ENCODE measurements at places on chromosomes 2 and 18.
A peak's percentile ranks its signal among the peaks of the same experiment; 100 is the strongest.

GRCh38 chr2:88096708-88097107 lies 29.1 kb downstream of the SMYD1 start:
- DNase-seq: no peak

DNA sequence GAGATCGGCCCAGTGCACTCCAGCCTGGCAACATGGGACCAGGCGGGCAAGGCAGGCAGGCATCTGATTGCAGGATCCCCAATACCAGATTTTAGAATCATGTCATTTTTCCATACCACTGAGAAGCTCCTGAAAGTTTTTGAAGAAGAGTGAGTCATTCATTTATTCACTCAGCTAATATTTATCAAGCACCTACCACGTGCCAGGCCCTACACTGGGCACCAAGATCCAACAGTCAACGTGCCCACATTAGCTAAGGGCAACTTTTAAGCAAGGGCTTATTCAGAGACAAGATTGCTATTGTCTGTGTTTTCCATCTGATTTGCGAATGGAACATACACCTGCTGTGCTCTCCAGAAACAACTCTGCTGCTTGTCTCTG lies 126.8 kb upstream of the LGALSL start:
- DNase-seq: no peak

DNA sequence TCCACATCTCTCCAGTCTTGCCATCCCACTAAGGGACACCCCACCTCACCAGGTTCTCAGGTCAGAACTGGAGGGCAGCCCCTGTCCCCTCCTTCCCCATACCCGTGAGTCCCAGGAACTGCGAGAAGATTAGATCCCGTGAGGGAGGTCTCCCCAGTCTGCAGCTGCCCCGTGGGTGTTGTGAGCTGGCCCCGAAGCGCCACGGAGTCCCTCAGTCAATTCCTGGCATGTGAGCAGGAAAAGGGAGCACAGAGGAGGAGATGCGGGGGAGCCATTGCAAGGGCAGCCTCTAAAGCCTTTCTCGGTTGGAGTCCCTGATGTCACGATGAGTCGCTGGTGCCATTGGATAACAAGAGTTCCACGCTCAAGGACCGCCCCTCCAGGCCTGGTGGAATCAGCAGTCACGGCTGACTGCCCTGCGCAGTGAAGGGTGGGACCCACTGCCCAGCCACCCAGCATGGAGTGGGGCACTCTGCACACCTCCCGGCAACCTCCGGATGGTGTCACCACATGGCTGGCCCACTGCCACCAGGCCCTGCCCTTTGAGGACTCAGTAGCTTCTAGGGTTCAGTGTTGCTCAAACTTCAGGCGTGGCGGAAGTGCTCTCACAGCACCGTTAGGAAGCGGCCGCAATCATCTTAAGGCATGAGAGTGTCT lies 434.9 kb upstream of the MYT1L start:
- DNase-seq: no peak

GRCh38 chr2:236257575-236257974 lies 6.6 kb downstream of the ASB18 start:
- no peak for DNase-seq

GRCh38 chr18:74878267-74878666 lies 280.6 kb downstream of the ZNF407 start:
- DNase-seq: no peak

DNA sequence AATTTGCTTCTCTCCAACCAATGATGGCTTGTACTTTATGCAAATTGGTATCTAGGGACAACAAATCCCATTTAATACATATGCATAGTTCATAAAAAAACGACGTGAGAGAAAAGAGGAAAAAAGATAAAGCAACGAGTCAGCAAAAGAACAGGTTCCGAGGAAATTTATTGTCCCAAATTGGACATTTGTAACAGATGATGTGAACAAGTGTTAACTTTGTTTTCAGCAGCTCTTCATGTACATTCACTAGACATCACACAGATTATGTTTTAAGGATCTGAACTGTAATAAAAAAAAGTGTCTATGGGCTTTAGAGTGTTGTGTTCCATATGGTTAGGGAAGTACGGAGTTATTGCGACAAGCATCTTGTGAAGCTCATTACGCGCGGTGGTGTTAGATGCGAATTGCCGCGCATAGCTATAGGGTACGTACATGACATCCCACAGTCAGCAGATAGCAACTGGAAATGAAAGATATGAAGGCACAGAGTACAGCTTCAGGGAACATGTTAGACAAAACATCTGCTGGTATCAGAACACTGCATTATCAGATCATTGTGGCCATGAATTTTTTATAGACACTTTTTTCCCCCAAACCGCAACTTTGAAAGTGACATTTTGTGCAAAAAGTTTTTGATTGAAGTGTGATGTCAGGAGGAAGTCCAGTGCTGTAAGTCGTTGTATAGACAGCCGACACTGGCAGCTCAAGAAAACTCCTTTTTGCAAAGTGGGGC lies 1073.1 kb upstream of the FANCL start:
- no peak for DNase-seq

- DNase-seq: no peak
These were observed 152.4 kb downstream of the MGAT5 start for GRCh38 chr2:134406311-134406710.

DNA sequence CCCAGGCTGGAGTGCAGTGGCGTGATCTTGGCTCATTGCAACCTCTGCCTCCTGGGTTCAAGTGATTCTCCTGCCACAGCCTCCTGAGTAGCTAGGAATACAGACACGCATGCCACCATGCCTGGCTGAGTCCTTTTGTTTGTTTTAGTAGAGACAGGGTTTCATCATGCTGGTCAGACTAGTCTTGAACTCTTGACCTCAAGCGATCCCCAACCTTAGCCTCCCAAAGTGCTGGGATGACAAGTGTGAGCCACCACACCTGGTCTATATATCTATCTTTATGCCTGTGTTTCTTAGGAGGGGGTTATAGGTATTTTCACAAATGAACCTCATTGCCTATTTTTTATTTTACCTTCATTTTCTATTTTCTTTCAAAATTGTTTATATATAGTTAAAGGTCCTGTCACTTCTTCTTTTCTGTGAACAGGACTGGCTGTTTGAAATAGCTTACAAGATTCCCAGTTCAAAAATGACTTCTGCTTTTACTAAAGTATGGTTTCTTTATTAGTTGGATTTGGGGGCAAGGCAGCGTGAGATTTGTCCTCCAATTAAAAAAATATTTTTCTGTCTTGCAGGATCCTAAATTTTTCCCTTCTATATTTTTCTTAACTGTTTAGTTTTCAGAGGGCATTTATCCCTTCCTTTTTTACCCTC lies 16.4 kb upstream of the MARCHF7 start:
- no peak for DNase-seq

DNA sequence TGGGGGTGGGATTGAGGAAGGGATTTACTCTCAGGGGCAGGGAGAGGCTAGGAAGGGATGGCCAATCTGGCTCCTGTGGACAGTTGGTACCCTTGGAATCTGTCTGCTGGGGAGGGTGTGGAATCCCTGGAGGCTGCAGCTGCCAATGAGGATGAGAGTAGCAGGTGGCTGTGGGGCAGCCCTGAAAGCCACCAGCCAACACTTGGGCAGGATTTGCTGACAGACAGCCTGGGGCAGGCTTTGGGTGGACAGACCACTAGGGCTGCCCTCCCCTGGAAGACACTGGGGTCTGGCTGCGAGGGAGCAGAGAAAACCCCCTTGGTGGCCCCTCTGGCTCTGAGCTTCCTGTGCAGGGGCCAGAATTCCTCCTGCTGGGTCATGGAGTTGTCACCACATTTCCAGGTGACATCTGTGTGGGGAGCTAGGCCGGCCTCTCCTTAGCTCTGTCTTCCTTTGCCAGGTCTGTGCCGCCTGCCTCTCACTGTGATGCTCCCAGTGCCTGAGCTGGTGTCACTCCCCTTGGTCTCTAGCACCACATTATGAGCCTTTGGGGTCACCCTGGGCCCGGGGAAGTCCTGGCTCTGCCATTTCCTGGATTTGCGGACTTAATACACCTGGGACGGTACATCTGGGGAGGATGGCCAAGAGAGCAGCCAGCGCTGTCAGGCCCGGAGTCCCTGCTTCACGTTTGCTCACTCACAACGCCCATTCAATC lies 13.4 kb upstream of the ARHGEF4 start:
- peak; percentile 43 for DNase-seq

DNA sequence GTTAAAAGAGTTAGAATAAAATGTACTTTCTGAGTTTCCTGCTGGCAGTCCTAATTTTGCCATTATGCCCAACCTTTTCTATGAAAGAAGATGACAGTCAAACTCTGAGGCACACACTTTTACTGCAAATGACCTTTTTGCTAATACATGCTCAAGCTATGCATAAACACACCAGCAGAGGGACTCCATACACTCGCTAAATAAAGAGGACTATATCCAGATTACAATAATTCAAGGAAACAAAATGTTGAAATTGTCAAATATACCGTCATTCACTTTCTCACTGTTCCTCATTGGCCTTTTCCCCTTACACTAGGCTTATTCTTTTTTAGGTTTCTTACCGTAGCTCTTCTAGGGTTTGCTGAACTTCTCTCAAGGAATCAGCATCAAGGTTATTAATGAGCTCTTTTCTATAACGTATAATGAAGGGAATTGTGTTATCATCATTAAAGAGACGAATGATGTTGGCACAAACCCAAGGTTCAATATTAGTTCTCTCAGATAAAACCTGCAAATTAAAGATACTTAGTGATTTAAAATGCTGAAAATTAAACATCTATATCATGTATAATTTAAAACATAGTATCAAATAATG lies 25.7 kb downstream of the SRBD1 start:
- DNase-seq: no peak

DNA sequence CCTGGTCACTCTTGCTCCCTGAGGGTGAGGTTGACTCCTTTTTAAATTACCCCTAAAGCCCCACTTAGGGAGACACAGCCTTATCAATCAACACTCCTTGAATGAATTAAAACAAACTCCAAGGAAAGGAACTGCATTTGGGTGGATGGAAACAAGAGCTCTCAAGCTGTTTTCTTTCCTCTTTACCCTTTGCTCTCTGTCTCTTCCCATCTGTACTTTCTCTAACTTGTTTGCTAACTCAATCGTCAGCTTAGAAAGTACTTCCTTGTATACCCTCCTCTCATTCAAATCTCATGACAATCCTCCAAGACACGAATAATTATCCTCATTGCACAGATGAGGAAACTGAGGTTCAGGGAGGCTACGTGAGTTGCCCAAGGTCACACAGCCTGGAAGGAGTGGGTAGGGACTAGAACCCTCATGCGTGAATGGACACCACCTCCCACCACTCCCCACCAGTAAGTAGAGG lies 32.7 kb downstream of the ZFP36L2 start:
- no peak for DNase-seq

DNA sequence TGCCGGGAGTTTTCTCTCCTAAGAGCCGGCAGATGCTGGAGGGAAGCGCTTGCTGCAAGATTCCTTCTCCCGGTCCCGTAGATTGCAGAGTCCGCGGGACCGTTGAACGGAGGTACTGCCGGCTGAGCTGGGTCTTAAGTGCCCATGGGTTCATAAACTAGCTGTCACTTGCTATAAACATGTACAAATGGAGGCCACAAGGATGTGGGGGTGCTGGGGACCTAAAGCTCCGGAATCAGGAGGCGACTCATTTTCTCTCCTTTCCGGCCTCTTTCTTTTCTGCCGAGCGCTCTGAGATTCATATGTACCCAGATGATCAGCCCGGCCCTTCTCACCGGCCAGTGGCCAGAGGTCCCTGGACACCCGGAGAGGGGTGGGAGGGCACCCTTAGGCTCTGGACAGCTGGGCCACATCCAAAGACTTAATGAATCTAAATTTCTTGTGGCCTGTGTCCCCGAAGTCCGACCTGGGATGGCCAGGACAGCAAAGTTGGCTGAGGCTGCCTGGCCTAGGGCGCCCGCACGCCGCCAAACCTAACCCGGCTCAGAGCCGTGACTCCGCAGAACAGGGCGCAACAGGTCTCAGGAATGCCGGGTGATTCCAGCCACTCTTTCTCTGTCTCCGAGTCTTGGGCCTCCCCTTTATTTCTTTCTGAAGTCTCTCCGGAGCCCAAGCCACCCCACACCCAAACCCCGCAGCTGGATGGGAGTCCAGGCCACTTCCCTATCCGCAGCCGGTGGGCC lies 2.4 kb upstream of the PAX3 start:
- peak; percentile 74 for DNase-seq

DNA sequence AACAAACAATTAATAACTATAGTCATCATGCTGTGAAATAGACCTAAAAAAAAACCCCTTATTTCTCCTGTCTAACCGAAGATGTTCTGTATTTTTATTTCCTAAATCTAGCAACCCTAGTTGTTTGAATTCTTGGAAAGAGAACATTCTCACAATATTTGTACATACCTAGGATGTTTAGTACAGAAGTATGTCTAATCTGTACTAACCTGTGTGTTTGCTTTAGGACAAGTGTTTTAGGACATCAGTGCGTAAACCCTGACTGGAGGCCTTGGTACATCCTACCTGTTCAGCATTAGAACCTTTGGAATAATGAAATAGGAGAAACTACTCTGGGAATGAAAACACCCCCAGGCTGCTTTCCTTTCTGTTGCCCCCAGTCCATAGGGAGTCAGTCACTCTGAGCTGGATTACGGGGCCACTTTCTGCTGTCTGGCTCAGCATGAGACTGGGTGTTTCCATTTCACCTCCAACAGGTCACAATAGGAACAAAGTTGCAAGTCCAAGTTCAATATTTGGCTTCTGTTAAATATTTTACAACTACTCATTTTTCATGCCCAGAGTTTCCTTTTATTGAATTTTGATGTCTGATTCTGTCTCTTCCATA lies 114.7 kb downstream of the MTX2 start:
- no peak for DNase-seq

GRCh38 chr2:187057466-187057865 lies 208.5 kb upstream of the ZSWIM2 start:
- no peak for DNase-seq

DNA sequence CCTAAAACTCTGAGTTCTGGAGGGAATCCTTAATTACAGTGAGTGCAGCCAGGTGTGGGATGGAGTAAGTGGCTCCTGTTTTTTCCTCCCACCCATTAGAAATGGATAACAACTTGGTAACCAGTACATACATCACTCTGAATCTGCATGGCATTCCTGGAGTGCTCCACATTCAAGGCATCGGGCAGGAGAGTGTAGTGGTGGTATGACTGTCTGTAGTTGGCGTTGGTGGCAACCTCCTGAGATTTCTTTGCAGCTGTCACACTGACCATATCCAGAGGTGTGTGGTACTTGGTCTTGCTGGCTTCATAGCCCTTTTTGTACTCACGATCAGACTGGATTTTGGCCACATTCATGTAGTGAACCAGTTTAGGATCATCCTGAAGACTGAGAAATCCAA lies 68.3 kb downstream of the NEB start:
- DNase-seq: no peak

DNA sequence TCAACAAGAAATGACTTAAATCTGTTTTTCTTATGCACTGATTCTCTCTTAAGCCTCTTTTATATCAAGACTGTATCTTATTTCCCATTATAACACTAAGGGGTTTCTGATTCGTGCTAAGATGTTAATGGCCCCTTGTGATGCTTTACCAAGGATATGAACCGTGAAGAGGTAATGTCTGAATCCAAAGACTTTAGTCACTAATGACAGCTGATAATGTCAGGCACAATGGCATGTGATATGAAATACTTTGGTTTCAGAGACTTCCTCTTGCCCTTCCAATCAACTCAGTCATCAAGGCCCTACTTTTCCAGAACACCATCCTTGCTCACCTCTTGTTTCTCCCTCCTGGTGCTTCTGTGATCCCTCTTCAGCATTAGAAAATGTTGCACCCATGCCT lies 262.8 kb downstream of the KCNE4 start:
- DNase-seq: no peak
